ENCODE measurements at places on chromosomes 1 and 21.

- no peak for DNase-seq
Observed at GRCh38 chr1:23798662-23799142, 1.9 kb downstream of the GALE start.

- no peak for DNase-seq
Observed at GRCh38 chr21:14630556-14631069, 84.5 kb upstream of the SAMSN1 start.

DNA sequence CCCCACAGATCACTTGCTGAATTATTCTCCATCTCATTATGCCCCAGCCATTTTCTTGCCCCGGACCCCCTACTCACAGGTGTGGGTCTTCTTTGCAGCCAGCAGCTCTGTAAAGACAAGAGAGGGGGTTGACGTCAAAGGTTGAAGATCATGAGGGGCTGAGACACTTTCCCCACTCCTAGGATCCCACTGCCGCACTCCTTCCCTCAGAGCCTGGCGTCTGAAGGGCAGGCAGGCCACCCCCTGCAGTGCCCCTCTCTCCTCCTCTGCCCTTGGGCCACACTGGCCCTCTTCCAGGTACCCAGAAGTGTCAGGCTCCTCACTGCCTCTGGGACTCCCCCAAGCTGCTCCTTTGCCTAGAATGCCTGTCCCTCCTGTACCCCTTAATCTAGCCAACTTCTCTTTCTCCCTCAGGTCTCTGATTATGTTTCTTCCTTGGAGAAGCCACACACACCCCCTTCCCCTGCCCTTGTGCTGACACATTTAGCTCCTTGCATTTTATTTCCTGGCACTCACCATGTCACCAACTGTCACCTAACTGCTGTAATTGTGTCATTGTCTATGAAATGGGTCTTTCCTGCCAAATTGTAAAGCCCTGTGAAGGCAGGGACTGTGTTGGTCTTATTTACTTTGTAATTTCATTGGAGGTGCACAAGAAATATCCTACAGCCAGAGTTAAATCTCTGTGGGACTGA lies 2.1 kb downstream of the RORC start:
- DNase-seq = no peak

DNA sequence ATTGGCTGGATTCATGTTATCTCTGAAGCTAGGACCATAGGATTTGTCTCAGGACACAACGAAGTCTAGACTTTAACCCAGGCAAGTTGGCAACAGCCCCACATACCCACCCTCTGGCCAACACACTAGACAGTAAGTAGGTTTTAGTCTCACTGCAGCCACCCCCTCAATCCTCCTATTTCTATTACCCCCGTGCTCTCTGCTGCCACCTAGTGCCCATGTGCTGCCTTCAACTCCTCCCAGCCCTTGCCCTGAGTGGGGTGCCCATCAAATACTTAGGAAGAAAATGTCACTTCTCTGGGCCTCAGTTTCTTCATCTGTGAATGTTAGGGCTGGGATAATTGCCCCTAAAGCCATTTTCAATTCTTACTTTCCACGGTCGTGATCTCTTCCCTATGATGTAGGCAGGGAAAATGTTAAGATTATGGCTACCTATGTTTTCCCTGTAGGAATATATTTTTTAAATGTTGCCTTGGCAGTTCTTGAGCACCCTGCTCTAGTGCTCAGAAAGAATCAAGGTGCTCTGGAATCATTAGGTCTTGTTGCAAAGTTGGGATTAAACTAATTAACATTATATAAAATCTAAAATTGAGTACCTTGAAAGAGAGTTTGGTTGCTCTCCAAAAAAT lies 213.0 kb downstream of the LMX1A start:
- peak; percentile 18 for DNase-seq

DNA sequence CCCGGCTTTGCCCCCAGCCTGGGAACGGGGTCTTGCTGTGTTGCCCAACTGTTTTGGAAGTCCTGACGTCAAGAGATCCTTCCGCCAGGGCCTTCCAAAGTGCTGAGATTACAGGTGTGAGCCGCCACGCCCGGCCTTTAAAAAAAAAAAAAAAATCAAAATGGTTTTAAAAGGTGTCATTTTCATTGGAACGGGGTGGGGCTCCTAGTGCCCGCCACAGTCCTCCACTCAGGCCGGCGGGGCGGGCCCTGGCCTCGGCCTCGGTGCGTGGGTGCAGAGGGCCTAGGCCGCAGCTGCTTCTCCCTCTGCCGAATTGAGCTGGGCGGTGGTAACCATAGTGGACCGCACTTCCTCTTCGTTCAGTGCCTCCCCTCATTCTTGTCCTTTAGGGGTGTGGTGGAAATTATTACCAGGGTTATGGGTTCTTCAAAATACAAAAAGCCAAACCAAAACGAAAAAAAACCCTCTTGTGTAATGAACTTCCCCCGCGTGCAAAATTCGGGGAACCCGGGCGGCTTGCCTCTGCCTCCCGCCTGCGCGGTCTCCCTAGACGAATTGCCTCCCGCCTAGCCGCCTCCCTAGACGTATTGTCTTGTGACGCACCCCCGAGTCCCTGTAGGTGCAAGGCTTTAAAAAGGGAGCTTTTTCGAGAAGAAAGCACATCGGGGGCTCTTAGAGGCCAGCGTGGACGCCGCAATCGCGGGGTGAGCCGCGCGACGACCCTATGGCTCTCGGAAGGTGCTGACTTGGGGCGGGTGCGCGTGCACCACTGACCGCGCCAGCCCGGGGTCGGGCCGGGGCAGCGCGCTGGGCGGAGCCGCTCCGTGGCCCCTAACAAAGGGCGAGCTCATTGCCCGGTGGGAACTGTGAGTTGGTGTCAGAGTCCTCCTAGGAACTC lies 10.5 kb upstream of the SPEN start:
- DNase-seq = peak; percentile 89

Measured in CD4-positive, alpha-beta T cell treated with Interferon alpha-2 for 1 hour (primary cell).